ENCODE measurements at places on chromosomes 2 and 18.

- no peak for DNase-seq
These were observed 354.1 kb downstream of the DLGAP1 start for GRCh38 chr18:4101009-4101408.

GRCh38 chr2:47819834-47820233, 36.9 kb downstream of the MSH6 start:
- no peak for DNase-seq

- DNase-seq = no peak
These were observed 109.9 kb downstream of the TGFA start for GRCh38 chr2:70443726-70444125.

- peak; percentile 11 for DNase-seq
These were observed 1.4 kb downstream of the METTL8 start for GRCh38 chr2:171432206-171432968.

GRCh38 chr2:234973008-234973407, 21.2 kb downstream of the SH3BP4 start:
- DNase-seq = no peak

DNA sequence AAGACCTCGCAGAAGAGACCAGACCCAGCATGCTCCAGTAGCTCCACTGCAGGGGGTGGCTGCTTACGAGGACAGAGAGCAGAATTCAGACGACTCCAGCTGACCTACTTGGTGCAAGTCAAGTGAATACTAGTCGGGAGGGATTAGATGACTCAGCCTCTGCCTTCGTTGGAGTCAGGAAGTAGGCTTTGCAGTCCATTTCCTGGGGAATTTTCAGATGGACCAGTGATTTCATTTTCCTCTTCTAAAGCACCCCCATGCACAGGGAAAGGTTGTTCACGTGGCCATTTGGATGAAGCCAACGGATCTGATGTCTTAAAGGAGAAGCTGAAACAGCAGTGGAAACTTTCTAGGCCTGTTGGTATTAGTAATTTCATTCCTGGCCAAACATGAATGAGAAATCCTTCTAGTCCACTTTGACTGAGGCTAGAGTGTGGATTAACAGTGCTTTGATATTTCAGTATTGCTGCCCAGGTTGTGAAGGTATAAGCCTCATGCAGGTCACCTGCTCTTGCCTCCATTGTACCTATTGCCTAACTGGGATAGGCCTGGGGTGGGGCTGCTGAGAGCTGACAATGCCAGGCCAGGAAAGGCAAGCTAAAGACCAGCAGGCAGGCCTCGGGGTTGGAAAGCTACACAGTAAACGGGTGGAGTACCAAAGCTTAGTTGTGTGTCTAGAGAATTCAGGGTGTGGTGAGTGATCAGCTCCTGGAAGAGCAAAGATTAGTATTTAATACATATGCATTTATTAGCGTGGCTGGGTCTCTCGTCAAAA, 117.6 kb upstream of the FOSL2 start:
- DNase-seq = no peak

DNA sequence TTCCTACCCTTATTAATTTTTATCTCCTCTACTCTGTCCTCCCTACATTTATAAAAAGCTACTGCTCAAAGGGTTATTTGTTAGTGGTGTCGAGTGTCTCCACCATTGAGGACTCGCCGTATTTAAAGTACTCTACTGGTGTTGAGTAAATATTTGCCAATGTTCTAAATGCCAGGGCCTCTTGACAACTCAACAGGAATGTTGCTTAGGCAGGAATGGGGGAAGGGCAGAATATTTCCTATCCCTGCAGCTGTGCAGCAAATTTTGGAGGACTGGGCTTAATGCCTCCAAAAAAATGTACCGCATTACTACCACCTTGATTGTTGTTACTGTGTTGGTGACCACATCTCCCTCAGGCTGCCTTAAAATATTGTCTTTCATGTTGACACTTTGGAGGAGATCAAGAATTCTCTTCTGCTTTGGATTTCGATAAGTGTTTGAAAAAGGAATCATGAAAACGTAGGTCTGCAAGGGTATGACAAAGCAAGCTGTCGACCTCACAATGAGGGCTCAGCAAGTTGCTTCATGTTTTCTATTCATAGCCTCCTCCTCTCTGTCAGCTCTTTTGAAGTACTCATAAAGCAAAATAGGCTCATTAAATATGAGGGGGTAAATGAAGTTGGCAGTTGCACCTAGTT, 84.3 kb downstream of the EFEMP1 start:
- no peak for DNase-seq

- DNase-seq = no peak
These were observed 326.5 kb downstream of the BCL11A start for GRCh38 chr2:60226943-60227342.

GRCh38 chr2:216163518-216163917, 54.4 kb downstream of the XRCC5 start:
- no peak for DNase-seq

GRCh38 chr2:201116959-201117734, 1.2 kb downstream of the CFLAR start:
- DNase-seq = peak; percentile 81

DNA sequence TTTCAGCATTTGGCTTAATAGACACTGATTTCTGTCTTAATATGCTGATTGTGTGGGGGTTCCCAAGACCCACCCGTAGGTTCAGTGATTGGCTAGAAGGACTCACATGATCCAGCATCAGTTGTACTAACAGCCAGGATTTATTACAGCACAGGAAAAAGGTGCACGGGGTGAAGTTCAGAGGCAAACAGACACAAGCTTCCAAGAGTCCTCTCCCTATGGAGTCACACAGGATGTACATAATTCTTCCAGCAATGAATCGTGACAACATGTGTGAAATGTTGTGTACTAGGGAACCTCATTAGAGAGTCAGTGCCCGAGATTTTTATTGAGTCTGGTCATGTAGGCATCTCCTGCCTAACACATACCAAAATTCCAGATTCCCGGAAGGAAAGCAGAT, 52.8 kb downstream of the GALNT1 start:
- DNase-seq = no peak

DNA sequence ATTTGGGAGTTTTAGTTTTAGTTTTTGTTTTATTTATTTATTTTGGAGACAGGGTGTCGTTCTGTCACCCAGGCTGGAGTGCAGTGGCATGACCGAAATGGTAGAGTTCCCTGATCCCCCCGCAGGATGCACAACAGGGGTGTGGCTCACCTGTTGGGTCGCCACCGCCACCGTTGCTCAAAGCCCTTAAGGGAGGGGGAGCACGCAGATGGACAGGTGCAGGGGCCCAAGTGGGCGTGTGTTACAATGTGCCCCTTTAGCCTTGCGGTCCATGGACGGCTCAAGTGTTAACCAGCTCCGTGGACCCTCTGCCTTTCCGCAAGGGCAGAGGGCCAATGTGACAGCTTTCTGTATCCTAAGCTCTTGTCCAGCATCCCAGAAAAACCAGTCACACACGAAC, 61.4 kb upstream of the REL start:
- DNase-seq = no peak

DNA sequence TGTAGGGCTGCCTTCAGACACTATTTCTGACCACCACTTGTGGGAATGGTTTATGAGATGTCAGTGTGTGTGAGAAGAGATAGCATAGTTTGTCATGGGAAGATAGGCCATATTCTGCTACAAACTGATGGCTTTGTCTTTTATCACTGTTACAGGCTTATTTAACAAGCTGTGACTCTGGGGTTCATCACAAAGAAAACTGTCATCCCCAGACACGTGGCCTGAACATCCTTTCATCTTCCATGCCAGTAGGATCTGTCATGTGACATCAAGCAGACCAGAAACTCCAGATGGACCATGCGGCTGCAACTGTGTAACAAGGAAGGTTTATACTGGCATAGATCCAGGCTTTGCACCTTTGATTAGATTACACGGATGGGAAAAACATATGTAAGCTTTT, 128.6 kb upstream of the KCNH7 start:
- DNase-seq = no peak

GRCh38 chr2:20966061-20966595, 77.7 kb downstream of the APOB start:
- no peak for DNase-seq

DNA sequence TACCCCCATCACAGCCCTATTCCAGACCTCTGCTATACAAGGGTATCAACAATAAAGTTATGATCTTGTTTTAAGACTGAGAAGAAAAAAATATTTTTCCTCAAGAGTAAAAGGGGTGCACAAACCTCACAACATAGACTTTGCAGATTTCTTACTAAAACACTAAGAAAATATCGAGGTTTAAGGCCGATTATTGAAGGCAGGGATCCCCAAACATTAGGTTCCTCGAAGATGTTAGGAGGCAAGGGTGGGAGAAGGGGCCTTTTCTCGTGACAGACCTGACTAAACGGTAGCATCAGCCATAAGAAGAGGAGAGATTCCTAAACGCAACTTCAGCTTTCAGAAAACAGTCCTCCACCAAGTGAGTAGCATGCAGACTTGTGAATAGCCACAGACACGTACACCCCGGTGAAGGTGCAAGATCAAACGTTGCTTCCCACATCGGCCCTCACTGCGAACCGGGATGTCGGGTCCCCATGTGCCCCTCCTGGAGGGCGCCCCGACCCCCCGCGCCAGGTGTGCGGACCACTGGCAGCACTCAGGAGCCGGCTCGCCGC, 678 bp downstream of the PIAS2 start:
- DNase-seq = peak; percentile 34

GRCh38 chr2:6993936-6994335, 76.7 kb downstream of the RNF144A start:
- DNase-seq = no peak

GRCh38 chr2:241946306-241947003, 76.9 kb downstream of the RTP5 start:
- DNase-seq = no peak

DNA sequence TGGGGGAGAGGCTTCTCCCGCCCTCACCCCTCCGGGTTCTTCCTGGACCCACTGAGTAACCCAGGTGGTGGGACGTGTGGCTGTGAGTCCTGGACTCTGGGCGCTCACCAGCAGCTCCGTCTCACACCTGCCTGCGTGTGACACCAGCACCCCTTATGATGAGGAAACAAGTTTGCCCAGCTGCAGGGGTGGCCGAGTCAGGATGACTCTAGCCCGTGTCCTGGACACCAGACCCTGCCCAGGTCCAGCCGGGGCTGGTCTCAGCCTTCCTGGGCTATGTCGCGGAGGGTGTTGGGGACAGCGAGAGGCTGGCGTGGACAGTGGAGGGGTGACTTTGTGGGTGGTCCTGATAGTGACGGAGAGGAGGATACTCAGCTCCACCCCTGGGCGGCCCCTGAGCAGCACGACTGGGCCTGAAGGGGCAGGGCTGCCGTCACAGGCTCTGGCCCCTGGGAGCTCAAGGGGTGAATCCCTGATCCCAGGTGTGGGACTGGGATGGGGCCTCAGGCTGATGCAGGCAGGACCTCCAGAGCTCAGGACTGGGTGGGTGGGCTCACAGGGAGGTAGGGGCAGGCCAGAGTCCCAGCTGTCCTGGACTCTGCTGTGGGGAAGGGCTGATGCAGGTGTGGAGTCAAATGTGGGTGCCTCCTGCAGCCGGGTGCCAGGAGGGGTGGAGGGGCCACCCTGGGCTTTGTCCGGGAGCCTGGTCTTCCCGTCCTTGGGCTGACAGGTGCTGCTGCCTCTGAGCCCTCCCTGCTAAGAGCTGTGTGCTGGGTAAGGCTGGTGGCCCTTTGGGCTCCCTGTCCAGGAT, 3.7 kb downstream of the GPR35 start:
- no peak for DNase-seq

- DNase-seq = no peak
These were observed 4.9 kb upstream of the XPO1 start for GRCh38 chr2:61543062-61543461.

GRCh38 chr2:215576572-215576971, 140.7 kb upstream of the FN1 start:
- DNase-seq = no peak

GRCh38 chr18:26089293-26090129, 902 bp downstream of the SS18 start:
- peak; percentile 65 for DNase-seq

DNA sequence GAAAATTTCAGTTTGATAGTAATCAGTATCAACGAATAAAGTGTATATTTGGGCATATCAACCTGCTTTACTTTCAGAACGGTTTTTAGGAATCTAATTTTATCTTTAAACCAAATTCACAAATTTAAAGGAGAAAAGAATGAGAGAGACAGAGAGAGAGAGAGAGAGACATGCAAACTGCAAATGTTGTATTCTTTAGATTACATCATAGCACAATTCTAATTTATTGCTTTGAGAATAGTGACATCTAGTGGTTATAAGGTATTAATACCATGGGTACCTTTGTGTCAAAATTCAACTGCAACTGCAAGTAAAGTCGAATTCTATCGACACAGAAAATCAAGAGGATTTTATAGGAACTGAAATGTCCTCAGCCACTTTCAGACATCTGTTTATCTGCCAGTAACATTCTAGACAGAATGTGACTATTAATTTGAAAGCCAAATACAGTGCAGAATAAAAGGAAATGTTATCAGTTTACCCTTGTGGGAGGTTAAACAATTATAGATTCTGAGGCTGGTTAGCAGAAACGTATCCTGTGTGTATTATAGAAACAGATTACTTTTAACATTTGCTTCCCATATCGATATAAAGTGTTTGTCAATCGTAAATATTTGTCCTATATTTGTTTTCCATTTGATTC, 529.8 kb upstream of the VRK2 start:
- DNase-seq = peak; percentile 15

DNA sequence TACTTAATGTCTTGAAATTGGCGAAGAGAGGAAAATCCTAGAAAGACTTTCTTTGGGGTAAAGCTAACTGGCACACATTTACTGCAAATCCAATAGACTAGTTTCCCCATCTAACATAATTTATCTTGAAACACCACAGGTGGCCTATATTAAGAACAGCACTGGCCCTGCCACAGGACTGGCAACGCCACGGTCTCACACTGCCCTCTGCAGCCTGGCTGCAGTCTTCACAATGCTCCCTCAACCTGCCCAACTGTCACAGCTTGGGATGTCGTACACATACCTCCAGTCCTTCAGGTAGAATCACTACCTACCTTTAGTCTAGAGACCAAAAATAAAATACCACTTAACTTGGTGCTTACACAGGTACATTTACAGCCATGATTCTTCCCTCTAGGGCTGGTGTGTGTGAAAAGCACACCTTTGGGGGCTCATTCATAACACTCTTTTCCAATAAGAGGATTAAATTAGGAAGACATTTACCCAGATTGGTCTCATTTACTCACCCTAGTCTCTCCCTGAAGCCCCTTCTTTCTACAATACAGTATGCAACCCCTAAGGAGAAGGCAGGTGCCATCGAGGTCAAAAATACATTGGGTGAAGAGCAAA, 222.2 kb downstream of the C1D start:
- DNase-seq = peak; percentile 63

- DNase-seq = no peak
These were observed 120.7 kb upstream of the LMAN1 start for GRCh38 chr18:59479776-59480175.

GRCh38 chr2:212083492-212083891, 455.1 kb downstream of the ERBB4 start:
- DNase-seq = no peak

DNA sequence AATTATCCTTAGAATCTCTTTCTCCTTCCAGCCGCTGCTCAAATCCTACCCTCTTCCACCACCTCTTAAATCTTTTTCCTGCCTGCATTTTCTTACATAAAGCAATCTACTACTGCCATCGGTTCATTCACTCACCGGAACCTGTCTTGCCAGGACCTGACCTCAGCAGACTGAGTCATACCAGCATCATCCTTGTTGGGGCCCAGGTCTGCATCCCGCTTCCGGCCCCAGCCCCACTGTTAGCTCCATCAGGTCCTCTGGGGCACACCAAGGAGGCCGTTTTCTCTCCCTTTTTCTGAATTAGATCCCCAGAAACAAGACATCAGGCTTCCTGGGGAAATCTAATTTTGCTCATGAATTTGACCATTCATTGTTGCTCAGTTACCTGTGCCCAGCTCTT, 42.7 kb upstream of the TGFA start:
- no peak for DNase-seq

Measured in RPMI8226 (cell line).